Ovary (tissue), 10 donors: ENCODE measurements at places on chromosomes 2 and 18. TPM values are rescaled to one million over a fixed set of nuclear protein-coding genes. Genes with fewer than 3 reads are reported as not detected.

Gene KCNG3
- total RNA-seq: 1.6 TPM

Gene LHCGR
- total RNA-seq: 2.3 TPM

Gene RAPH1
- 6.8 TPM for total RNA-seq

Gene RAPGEF4
- 7.5 TPM for total RNA-seq

Gene ELOA2
- not detected for total RNA-seq

Gene TBR1
- total RNA-seq: not detected

Gene MCM6
- total RNA-seq: 15.5 TPM

Gene C2orf80
- not detected for total RNA-seq

Gene PROM2
- total RNA-seq: 3.4 TPM

Gene PHLPP1
- 10.3 TPM for total RNA-seq

Gene CYP26B1
- 4.0 TPM for total RNA-seq

Gene ADRA2B
- total RNA-seq: 0.63 TPM

Gene MGAT4A
- total RNA-seq: 8.3 TPM

Gene MLPH
- 67.5 TPM for total RNA-seq

Gene ANXA4
- 73.3 TPM for total RNA-seq

Gene XIRP2
- total RNA-seq: not detected

Gene VSNL1
- total RNA-seq: 5.7 TPM

Gene MTIF2
- 15.7 TPM for total RNA-seq

Gene FIGN
- total RNA-seq: 15.5 TPM

Gene INPP5D
- total RNA-seq: 7.7 TPM

Gene KCNF1
- not detected for total RNA-seq

Gene LRATD1
- 11.6 TPM for total RNA-seq

Gene LYPD1
- total RNA-seq: 6.9 TPM

Gene GCG
- total RNA-seq: 0.24 TPM

Gene IL1RL1
- 0.77 TPM for total RNA-seq

Gene FAM237A
- total RNA-seq: not detected

Gene ZNF407
- total RNA-seq: 14.4 TPM

Gene TEX44
- not detected for total RNA-seq

Gene NEU2
- total RNA-seq: not detected

Gene ST3GAL5
- 33.6 TPM for total RNA-seq
